ENCODE measurements at places on chromosomes 7 and 10.

DNA sequence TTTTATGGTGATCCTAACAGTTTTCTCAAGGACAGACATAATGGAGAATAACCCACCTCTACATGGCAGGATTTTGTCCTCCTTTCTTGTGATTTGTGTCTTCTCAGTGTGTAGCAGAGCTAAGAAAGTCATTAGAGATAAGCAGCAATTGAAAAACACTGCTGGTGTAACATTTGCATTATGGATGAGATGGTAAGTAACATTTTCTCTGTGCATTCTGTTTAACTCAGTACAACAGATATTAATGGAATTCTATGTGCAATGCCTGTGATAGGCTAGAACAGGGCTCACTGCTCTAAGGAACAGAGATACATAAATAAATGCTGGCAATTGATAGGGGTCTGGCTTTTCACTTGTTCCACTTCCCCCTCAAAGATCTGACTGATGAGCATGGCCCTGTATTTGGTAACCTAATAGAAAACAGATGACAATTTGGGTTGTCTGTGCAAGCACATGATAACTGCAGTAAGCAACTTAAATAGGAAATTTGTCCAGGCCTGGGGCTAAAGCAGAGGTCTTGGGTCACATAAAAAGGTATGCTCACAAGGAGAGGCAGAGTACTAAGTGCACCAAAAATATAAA is 560.3 kb upstream of the POM121L12 start:
- DNase-seq = no peak

- DNase-seq = no peak
These were observed 239.7 kb upstream of the HABP2 start for GRCh38 chr10:113313048-113313602.

GRCh38 chr7:47435889-47436312 is 146.0 kb downstream of the TNS3 start:
- DNase-seq = no peak

DNA sequence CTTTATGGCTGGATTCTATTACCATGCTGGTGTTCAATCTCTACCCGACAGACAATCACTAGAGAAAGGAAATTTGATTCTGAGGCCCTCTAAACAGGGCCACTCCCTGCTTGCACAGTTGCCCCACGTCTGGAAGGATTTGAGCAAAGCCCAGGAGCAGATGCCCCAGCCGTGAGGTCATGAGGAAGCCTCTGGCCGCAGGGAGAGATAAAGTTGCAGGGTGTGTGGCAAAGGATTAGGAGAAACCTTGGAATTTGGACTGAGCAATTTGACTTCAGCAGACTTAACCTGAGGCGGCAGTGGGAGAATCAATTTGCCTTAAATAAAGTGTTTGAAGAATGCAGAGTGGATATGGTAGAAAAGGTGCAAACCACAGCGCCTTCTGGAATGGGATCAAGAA is 40.2 kb upstream of the KLF6 start:
- no peak for DNase-seq

DNA sequence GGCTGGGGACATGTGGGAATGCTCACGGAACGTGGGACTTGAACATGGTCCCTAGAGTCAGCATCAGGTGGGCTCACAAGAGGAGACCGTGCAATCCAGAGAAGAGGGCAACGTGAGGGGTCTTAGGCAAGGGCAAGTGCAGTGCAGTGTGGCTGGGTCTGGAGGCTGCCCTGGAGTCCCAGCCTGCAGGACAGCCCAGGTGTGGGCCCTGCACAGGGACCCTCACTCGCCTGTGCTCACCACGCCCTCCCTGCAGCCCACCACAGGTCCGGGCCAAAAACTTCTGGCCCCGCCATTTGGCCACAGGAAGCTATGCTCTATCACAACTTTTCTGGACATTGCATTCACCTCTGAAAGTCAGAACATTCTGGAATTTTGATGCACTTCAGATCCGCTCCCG is 133.5 kb downstream of the PAXIP1 start:
- DNase-seq = no peak

DNA sequence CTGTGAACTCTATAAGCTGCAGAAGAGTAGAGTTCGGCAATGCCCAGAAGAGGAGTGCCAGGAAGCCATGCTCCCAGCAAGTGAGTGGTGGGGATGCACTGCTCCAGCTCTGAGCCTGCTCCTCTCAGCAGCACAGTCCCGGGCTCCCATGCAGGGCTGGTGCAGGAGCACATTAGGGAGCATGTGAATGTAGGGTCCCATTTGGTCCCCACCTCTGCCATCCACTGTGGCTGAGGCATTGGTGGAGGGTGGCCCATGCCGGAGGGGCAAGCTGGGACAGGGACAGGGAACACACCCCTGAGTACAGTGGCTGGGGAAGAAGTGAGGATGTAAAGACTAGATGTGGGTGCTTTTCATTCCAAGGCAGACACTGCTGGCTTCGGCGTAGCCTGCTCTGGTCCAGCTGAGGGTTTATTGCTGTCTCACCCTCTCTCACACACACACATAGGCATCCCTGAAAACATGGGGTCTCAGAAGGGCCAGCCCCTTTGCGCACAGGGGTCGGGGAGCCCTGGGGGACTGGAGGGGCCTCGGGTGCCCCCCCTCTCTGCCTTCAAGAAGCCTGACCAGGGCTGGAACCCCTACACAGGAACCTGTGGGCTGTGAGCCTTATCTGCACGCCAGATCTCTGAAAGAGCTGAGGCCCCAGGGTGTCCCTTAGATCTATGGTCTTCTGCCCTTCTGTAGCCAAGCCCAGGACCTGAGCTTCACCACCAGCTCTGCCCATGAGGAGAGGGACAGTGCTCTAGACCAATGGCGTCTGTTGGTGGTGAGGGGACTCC is 341.0 kb downstream of the TCERG1L start:
- no peak for DNase-seq

GRCh38 chr7:77679608-77680007 is 16.7 kb upstream of the RSBN1L start:
- DNase-seq = no peak

- no peak for DNase-seq
These were observed 44.4 kb upstream of the ELN start for GRCh38 chr7:73983437-73984164.

DNA sequence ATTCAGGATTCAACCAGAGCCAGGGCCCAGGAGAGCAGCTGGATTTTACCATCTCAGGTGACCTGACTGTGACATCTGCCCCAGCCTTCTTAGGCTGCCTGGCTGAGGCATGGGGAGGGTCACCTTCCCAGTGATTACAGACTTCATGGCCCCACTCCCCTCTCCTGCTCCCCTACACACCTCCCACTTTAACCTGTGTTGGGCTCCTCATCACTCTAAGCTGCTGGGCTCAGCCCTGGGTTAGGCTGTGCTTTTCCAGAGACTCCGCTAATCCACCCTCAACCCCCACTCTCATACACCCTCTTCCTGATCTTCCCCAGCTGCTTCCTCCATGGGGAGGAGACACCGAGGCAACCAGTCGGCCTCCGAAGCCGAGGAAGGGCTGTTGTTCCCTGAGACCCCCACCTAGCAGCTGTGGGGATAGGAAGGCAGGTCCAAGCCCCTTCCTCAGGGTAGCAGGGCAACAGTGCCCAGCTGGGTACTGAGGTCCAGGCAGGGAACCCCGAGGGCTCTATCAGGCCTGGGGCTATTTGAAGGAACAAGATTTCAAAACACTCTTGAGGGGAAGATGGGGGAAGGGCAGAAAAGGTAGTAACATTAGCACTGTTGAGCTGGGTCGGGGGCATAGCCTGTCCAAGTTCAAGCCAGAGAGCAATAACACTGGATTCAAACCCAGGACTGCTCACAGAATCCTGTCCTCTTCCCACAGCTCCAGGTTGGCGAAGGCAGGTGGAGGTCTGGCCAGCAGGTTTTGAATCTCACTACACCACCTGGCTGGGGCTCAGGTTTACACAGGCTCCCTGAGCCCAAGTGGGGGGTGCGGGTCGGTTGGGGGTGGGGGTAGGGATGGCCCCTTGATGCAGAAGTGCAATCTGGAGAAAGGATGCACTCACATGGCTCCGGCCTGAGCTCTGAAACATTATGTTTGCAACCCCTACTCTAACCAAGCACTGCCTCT is 1.8 kb downstream of the IMPDH1 start:
- no peak for DNase-seq

GRCh38 chr7:50155755-50156154 is 62.7 kb upstream of the ZPBP start:
- DNase-seq = no peak

- DNase-seq = no peak
These were observed 272.5 kb downstream of the SEMA3A start for GRCh38 chr7:83921941-83922607.

DNA sequence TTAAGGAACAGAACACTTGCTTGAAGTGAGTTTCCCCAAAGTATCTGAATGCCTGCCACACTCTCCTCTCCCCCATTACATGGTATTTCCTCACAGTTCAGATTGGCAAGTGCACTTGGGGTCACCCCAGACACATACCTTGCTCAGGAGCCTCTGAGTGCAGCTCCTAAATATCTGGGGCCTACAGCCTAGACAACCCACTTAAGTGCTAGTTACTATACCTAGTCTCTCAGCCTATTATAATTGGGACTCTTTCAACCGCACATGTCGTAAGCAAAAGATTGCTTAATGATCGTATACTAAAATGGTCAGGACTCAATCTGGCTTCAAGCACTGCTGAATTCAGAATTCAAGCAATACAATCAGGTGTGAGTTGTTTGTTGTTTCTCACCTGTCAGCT is 19.9 kb downstream of the TMEM176B start:
- DNase-seq = no peak

DNA sequence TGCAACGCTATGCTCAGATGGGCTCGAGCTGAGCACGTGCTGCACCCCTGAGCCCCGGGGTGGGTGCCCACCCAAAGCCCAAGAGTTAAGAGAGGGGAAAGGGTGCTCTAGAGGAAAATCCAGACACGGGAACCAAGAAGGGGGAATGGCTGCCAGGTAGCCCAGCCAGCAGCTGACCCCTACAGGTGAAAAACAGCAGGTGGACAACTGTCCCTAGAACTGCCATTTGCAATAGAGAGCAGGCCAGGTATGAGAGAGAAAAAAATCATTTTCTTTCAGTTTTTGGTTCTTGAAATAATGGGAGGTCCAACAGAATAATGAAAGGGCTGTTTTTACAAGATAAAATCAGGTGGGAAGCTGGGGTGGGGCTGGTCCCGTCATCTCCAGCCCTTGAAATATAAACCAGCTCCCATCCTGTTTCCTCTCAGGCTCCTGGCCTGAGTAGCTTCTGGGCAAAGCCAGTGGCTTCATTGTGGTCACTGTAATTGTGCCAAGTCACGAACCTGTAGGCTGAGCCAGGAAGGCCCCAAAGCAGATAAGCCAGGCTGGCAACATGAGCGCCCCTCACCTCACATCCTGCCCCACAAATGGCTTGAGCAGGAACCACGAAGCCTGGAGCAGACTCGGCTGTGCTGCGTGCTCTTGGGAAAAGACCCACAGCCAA is 257.8 kb downstream of the SNX10 start:
- no peak for DNase-seq

- DNase-seq = no peak
These were observed 64.6 kb downstream of the COL13A1 start for GRCh38 chr10:69866246-69866687.

DNA sequence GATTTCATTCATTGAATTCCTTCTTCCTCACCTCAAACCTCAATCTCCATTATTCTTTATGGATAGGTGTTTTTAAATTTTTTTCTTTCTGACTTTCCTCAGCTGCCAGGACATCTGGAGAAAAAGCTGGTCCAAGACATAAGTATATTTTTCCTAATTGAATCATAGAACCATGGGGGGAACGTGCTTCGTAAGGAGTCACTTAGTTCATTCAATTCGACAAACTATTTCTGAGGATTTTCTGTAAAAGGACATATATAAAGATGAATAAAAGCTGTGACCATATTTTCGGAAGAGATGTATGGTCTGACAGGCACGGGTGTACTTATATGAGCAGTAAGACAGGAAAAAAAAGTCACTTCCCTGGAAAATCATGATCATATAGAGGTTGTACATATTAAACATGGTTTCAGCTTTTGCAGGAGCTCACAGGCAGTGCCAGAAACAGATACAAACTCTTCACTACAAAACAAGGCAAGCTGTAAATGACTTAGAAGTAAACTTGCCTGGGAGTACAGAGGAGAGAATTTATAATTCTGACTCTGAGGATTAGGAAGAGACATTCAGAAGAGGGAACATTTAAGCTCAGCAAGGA is 88.2 kb upstream of the EGR2 start:
- DNase-seq = no peak

DNA sequence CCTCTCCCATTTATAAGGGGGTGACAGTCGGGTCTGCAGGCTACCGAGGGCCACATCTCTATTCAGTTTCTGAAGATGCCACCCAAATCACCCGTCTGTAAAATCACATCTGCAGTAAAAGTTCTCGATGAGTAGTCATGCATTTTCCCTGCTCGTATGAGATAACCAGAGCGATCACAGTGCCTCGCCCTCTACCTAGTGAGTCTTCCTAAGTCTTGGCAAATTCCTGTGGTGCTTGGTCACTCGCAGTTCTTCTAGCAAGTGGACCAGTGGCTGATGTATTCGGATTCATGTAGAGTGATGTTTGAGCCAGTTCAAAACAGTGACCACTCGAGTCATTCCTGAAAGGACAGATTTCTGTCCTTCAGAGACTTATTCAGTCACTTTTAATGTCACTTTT is 44.9 kb downstream of the INSYN2A start:
- DNase-seq = no peak

GRCh38 chr10:16853809-16854208 is 36.6 kb upstream of the RSU1 start:
- no peak for DNase-seq

DNA sequence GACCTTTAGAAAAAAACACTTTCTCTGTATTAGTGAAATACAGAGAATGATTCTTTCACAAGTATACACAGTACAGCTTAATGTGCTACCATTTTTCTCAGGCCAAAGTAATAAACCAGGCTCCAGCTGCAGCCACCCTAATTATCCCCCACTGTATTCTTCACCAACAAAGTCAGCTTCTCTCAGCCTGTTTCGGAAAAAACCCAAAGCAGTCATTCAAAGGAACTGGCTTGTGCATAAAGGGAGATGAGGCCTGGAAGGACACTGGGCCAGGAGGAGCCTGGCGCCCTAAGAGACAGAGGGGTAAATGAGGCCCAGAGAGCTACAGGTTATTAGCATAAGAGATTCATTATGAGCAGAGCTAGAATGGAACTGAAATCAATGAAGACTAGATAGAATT is 9.2 kb downstream of the USP54 start:
- no peak for DNase-seq

- DNase-seq = no peak
These were observed 1.3 kb downstream of the FASTK start for GRCh38 chr7:151079199-151079910.

DNA sequence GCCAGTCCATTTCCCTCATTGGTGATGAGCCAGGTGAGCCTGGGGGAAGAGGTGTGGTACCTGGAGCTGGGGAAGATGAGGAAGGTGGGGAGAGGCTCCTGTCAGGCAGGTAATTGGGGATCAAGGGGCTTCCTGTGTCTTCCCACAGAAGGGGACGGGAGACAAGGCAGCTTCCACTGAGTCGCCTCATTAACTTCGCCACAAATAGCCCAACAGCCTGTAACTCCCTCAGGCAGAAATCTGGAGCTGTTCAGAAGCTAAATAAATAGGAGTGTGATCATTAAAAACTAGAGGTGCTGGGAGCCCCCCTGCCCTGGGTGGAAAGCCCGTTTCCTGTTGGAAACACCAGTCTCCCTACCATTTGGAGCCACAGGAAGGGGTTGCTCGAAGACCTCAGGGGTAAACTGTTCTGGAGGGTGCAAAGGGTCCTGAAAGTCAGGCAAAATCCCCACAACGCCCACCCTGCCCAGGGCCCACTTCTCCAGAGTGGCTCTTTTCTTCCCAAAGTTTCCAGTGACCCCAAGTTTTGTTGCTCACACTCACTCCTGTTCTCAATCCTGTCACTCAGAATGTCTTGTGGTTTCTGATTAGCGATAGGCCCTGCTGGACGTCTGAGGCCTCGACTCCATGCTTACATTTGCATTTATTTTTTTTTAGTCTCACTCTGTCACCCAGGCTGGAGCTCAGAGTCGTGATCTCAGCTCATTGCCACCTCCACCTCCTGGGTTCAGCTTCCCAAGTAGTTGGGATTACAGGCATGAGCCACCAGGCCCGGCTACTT is 25.7 kb downstream of the UNC5B start:
- DNase-seq = no peak

Data from NK-92 treated with Interleukin-12 subunit alpha and Interleukin-12 subunit beta, amount 100 ng/mL, for 24 hours (cell line).